ENCODE measurements at places on chromosomes 11 and 22.

- peaks cover 5% of the 10 kb centered on the region for H3K4me1 ChIP-seq
- DNase-seq = no peak
- H3K27me3 ChIP-seq = peaks cover 16% of the 10 kb centered on the region
- H3K27ac ChIP-seq = no peak overlapping the region
- no peak overlapping the region for H3K4me3 ChIP-seq
- no peaks in the 10 kb centered on the region for H3K36me3 ChIP-seq
These were observed 796 bp downstream of the TIMP3 start for GRCh38 chr22:32802237-32802765.

DNA sequence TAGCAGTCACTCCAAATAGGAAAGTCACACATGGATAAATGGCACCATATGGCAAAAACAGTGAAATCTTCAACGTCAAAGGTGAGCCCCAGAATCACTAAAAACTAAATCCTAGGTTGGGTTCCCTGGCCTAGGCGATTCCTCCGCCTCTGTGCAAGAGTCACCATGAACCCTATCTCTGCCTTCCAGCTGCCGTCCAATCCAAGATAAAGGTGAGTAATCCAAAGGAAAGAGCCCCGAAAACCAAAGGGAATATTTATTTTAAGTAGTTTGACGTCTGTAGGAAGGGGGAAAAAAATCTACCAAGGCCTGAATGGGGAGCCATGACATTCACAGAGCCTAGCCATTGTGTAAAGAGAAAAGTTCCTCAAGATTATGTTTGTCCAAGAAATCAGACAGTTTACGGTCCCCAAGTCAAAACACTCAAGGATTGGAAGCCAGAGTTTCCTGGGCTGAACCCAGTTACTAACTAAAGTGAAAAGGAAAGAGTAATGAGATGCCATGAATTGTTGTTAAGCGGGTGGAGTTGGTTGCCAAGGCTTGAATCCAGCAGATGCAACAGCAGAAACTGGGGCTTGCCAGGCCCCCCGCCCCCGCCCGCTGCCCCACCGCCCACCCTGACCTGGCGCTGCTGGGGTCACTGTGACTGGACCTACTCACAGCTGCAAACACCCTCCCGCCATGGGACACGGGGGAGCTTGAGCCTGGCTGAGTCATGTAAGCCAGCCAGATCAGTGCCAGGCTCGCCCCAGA, 39.7 kb upstream of the ETS1 start:
- no peak for DNase-seq
- H3K36me3 ChIP-seq = no peaks in the 10 kb centered on the region
- H3K4me3 ChIP-seq = no peak overlapping the region
- peaks cover 98% of the 10 kb centered on the region for H3K4me1 ChIP-seq
- H3K27me3 ChIP-seq = no peaks in the 10 kb centered on the region

DNA sequence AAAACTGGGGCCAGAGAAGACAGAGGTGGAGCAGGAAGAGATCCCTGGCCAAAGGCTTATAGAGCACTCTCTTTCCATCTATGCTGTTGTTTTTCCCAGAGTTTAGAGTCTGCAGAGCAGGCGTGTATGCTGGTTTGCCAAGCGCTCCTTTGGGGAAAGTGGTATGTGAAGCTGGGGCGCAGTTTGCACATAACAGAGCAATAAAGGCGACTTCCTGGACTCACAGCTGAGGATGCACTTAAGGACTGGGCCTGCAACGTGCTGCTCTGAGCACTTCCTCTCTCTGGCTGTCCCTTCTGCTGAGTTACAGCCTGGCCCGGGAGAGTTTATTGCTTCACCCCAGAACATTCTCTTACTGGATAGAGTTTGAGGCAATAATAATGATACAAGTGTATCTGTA, 41.7 kb downstream of the THAP12 start:
- no peaks in the 10 kb centered on the region for H3K4me1 ChIP-seq
- H3K36me3 ChIP-seq = no peaks in the 10 kb centered on the region
- H3K27me3 ChIP-seq = no peaks in the 10 kb centered on the region
- no peak for DNase-seq

- H3K36me3 ChIP-seq = no peaks in the 10 kb centered on the region
- H3K27me3 ChIP-seq = no peaks in the 10 kb centered on the region
- H3K27ac ChIP-seq = no peak overlapping the region
- no peak for DNase-seq
These were observed 363.1 kb downstream of the MN1 start for GRCh38 chr22:27438271-27438980.

DNA sequence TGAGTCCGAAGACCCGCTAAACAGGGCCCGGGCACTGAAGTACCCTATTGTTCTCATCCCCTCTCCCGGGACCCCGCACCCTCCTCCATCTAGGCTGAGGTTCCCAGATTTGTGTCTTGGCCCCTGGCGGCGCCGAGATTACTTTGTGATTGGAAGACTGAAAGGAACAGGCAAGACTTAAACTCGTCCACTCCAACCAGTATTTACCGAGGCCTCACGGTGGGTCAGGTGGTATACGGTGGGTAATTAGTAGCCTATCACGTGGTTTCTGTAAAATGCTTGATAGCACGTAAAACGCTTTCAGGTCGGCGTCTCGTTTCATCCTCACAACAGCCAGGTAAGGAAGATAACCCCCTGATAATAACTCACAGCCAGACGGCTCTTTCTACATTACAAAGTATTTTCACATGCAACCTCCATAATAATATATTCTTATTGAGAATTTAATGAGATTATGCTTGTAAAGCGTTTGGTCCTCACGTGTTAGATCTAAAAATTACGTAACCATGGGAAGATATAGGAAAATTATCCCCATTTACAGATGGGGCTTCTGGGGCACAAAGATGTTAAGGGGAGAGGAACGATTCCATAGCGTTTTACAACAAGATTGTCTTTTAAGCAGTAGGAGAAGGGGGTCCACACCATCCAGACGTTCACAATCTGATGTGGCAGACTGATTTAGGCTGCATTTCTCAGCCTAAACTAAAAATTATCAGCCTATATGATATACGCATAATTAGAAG, 642 bp upstream of the PIK3C2A start:
- H3K36me3 ChIP-seq = peaks cover 2% of the 10 kb centered on the region
- H3K27me3 ChIP-seq = no peaks in the 10 kb centered on the region
- peaks cover 29% of the 10 kb centered on the region for H3K4me1 ChIP-seq
- peak; percentile 82 for DNase-seq
- peak overlapping the region; percentile 90 for H3K4me3 ChIP-seq

DNA sequence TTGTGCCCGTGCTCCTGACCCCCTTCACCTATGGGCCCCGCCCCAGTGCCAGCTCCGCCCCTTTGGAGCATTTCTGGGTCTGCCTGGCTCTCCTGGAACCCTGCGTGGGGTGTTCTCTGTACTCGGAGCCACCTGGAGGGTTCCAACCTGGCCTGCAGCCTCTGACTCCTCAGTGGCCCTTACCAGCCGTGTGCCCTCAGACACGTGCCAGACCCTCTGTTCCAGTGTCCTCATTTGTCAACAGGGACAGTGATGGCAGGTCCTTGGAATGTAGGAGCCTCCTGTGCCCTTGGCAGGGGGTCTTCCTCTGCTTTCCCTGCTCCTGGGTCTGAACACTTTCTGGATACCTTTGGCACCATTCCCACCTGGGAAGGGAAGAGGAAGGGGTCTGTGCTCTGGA, 96.4 kb downstream of the CACNA1I start:
- no peak overlapping the region for H3K27ac ChIP-seq
- peaks cover 20% of the 10 kb centered on the region for H3K4me1 ChIP-seq

Measured in B cell (primary cell).